ENCODE measurements at places on chromosomes 16 and 17.

- DNase-seq = no peak
Measured at GRCh38 chr17:55212880-55213279, 51.9 kb upstream of the HLF start.

DNA sequence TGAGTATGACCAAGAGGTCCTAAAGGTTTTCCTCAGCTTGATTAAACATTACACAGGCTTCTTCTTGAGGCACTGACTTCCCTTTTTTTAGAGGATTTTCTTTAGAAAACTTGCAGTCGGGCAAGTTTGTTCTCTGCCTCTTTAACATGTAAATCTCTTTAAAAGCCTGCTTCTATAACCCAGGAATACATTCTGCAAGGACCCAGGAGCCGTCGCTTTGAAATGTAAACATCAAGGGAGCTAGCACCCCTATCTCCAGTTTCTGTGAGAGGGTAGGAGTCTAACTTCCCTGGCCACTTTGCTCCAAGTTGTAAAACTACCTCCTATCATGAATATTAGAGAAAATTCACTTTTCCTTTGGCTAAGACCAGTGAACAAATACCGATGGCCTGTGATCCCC, 201.5 kb upstream of the CPHXL start:
- DNase-seq = no peak

- no peak for DNase-seq
Measured at GRCh38 chr16:8048433-8048832, 541.9 kb downstream of the TMEM114 start.

DNA sequence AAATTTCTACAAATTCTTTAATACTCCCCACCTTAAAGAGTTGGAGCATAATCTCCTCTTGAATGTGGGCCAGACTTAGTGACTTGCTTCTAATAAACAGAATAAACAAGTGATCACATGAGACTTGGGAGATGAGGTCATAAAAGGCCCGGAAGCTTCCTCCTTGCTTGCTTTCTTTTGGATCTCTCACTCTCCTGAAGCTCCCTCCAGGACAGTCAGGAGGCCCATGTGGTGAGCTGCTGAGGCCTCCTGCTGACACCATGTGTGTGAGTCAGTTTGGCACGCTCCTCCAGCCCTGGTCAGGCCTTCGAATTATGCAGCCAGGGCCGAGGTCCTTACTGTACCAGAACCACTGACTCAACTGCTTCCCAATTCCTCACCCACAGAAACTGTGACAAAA, 53.2 kb downstream of the NDEL1 start:
- DNase-seq = peak; percentile 73

DNA sequence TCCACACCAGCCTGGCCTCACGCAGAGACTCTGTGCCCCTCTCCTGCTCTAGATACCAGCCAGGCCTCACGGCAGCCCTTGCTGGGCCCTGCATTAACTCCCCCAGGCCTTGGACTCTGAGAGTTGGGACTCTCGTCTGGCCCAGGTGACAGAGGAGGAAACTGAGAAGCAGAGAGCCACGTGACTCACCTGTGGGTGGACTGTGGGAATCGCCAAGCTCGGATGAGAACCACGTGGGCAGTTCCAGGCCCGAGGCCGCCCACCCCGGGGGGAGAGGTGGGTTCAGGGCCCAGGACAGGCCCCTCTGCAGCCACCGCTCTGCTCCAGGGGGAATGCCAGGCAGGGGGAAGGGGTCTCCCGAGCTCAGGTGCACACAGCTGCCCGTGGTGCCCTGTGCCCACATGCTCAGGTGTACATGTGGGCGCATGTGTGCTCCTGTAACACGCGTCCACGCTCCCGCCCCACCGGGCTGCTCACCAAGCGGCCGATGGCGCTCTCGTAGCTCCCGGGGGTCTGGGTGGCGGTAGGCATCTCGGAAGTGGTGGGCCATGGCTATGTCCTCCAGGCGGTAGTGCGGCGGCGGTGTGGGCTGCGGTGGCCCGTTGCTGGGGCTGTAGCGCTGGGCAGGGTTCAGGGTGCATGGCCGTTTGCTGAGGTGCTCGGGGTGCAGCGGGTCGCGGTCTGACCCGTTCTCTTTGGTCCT, 18.3 kb upstream of the PABPN1L start:
- no peak for DNase-seq

- DNase-seq = no peak
Measured at GRCh38 chr16:56910112-56910511, 21.8 kb upstream of the HERPUD1 start.

DNA sequence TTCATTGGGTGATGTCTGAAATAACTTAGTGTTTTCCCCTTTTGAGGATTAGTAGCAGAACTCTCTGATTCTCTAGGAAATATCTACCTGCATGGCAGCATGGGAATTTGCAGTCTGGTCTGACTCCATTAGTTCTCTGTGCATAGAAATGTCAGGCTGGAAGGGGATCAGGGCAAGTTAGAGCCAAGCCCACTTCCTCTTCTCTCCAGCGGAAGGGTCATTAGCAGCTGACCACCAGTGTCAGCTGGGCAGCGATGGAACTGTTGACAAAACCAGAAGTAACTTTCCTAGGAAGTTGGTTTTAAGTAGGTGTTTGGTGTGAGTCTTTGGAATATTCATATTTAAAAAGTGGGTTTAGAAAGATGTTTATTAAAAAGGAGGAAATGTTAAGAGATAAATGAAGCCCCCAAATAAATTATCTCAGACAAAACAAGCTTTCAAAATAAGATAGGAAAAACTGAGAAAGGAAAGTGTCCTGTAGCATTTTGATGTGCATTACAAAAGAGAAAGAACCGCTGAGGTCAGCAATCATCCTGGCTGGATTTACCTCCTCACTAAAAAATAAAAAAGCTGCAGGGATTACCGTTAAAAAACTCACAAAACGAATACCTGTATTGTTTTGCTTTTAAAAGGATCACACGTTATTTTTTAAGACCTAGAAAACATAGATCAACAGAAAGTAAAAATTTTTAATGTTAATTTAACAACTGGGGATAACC, 32.4 kb upstream of the MMD start:
- no peak for DNase-seq

DNA sequence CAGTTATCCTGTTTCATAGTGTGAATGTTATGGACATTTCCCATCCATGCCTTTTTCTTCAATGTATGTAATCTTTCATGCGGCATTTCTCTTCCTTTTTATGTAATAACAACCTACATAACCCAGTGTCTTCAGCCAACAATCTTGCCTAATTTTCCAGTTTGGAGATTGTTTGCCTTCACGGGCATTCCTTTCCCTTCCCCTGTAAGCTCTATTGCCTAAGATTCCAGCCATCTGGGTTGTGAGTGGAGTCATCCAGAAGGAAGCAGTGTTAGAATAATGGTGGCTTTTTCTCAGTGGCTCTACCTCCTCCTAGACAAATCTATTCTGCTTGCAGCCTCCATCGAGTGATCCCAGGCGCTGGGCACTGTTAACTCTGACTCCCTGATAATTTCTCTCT, 22.3 kb downstream of the SYCE1L start:
- DNase-seq = no peak

All from fibroblast of skin of left biceps (primary cell).